Lung (tissue), 17 donors: ENCODE measurements at places on chromosomes 4 and X. TPM values are rescaled to one million over a fixed set of nuclear protein-coding genes. Genes with fewer than 3 reads are reported as not detected.

DNA sequence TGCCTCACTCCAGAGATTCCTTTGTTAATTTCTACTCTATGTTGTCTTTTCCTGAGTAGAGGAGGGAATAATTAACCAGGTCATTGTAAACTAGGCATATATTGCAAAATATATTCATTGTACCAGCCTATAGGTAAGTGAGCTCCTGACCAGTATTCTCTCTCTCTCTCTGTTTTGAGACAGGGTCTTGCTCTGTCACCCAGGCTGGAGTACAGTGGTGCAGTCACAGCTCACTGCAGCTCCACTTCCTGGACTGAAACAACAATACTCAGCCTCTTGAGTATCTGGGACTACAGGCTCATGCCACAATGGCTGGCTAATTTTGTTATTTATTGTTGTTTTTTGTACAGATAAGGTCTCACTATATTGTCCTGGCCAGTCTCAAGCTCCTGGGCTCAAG is 198.3 kb downstream of the ARAP2 start:
- no peak for DNase-seq

GRCh38 chr4:36509845-36510244 is 228.4 kb downstream of the DTHD1 start:
- DNase-seq: no peak

GRCh38 chrX:41033299-41033698 is 51.9 kb upstream of the USP9X start:
- no peak for DNase-seq

DNA sequence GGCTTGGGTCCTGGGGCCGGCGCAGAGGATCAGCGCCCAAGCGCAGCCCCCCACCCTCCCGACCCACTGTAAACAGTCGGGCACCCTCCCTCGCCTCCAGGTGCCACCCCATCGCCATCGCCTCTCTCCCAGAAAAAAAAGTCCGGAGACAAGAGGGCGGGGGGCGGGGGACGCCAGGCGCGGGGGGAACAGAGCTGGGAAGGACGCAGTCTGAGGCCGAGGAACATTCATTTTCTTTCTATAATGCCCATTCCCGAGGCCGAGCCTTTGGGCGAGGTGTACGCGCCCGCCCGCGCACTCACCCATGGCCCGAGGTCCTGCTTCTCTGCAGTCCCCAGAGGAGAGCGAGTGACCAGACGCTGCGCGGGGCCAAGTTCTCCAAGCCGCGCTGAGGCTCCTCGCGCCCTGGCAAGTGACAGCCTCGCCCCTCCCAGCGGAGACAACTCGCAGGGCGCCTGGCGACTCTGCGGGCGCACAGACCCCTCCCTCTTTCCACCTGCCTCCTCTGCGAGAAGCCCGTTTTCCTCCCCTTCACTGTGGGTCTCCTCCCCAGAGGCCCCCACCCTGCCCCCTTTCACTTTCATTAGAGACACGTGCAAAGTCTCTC is 63.5 kb upstream of the WDR17 start:
- DNase-seq: peak; percentile 40

DNA sequence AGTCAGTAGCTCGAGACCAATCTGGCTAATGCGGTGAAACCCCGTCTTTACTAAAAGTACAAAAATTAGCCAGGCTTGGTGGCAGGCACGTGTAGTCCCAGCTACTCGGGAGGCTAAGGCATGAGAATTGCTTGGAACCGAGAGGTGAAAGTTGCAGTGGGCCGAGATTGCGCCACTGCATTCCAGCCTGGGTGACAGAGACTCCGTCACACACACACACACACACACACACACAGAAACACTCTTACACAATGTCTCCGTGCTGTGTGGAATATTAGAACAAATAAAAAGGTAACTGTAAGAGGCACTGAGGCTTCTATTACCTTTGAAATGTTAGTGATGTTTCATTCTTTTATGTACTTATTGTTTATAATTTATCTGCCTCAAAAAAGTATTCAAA is 326.6 kb downstream of the GPAT3 start:
- peak; percentile 10 for DNase-seq

GRCh38 chr4:33579951-33580350 is 2664.4 kb downstream of the ARAP2 start:
- DNase-seq: no peak

DNA sequence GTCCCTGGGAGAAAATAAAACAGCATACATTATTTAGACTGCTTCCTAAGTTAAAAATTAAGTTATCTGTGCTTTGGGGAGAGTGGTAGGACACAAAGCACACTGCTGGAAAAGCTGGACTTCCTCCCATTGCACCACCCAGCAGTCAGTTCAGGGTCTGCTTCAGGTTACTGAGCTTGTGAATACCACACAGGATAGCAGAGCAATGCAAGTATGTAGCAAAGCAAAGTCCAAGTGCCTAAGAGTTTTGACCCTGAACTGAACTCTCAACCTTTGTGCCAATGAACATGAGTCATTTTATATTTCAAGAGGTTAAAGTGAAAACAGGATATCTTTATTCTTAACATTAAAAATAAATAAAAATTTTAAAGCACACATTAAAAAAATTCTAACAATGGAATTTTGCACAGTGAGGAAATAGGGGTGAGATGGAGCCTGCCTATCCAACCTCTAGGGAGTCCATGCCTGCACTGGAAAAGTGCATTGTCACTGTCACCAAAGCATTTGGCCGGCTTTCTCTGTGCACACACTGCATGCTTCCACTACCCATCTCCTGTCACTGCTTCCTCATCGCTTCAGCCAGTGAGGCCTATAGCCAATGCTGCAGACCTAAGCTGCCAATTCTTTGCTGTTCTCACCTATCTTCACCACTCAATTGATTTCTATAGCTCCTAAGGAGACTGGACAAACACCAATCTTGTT is 50.9 kb downstream of the ABCG2 start:
- DNase-seq: no peak

- DNase-seq: no peak
Observed at GRCh38 chrX:120517936-120518335, 42.8 kb downstream of the CUL4B start.

DNA sequence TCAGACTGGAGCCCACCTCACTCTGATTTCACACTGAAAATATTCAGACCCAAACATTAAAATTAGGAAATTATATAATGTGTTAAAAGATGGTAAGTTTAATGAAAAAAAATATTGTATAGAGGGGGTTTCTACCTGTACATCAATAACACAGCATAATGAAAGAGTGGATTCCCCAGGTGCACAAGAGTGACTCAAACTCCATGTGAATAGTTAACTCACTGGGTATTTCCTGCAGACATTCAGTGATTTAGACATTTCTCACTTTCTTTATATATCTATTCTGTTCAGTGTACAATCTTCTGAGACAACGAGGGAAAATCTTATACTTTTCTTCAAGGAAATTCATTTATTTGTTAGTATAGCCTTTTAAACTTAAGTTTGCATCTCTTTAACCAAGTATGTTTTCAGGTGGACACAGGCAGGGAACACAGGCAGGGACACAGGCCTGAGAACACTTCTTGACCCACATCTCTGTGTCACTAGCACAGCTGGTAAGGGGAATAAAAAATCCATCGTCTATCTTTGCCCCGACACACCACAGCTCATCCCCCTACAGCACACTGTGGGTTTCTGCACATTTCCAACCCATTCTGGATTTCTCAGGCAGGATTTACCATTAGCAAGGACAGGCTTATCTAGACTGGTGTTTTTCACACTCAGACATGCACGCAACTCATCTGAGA is 525.5 kb upstream of the BOD1L1 start:
- no peak for DNase-seq

GRCh38 chr4:72567821-72568675 is 973 bp downstream of the ADAMTS3 start:
- peak; percentile 85 for DNase-seq

DNA sequence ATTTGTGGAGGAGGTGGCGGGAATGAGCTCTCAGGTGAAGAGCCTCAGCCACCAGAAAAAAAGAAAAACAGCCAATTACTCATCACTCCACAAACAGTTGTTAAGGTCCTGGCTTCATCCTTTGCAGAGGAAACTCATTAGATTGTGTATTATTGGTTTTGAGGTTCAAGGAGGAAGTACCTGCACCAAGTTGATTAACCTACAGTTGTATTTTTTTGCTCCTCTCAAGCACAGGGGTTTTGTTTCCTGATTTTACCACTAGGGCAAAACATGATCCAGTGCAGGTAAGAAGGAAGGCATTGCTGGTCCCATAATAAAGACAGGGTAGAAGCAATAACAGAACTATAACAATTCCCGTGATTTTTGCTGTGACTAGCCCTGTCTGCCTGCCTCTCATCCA is 84.0 kb upstream of the QRFPR start:
- DNase-seq: no peak

DNA sequence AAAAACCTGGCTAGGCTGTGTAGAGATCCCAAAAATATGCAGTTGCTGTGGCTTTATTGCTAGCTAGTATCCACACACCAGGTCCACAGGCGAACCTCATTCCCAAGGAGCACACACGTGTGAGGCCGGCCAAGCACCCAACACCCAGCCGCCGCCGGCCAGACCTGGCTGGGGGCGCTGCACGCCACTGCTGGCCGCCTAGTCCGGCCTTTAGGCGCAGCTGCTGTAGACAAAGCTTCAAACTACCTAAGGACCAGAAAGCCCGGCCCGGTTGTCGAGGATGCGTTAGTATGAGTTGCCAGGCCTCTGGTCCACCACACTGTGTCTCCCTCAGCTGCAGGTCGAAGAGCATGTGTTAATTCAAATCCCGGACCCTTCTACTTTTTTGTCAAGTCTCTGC is 3.1 kb downstream of the POU3F4 start:
- DNase-seq: no peak

GRCh38 chr4:103721251-103721650 is 1.5 kb upstream of the TACR3 start:
- peak; percentile 41 for DNase-seq

GRCh38 chrX:150546711-150547153 is 21.7 kb upstream of the MTM1 start:
- peak; percentile 32 for DNase-seq

- DNase-seq: no peak
Observed at GRCh38 chr4:148315049-148315448, 127.2 kb downstream of the NR3C2 start.

DNA sequence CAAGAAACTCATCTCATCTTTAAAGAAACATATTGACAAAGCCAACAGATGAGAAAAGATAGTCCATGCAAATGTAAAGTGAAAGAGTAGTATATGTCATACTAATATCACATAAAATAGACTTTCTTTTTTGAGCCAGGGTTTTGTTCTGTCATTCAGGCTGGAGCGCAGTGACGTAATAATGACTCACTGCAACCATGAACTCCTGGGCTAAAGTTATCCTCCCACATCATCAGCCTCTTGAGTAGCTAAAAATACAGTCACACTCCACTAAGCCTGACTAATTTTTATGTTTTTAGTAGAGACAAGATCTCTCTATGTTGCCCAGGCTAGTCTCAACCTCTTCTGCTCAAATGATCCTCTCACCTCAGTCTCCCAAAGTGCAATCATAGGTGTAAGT is 51.8 kb upstream of the TRAM1L1 start:
- no peak for DNase-seq

DNA sequence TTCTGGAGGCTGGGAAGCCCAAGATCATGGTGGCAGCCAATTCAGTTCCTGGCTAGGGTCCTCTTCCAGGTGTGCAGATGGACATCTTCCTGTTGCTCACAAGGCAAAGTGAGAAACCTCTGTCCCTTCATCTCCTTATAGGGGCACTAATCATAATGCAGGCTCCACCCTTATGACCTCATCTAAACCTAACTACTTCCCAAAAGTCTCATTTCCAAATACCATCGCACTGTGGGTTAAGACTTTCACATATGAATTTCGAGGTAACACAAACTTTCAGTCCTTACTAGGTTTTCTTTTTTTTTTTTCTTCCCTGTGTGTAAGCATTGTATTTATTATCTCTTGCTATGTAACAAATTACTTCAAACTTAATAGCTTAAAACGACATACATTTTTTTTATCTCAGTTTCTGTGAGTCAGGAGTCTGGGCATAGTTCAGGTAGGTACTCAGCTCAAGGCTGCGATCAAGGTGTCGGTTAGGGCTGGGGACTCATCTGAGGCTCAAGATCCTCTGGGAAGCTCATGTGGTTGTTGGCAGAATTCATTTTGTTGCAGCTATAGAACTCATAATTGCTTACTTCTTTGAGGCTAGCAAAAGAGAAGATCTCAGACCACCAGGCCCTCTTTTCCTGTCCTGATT is 204.7 kb upstream of the STK26 start:
- DNase-seq: no peak

Gene FANCB
- total RNA-seq: 8.0 TPM

Gene UNC5C
- total RNA-seq: 27.9 TPM

Gene IL2
- 1.4 TPM for total RNA-seq

Gene TLR10
- 0.46 TPM for total RNA-seq

Gene GPR82
- 0.54 TPM for total RNA-seq

Gene RAB28
- total RNA-seq: 27.7 TPM
